ENCODE measurements at places on chromosomes 13 and 19.

GRCh38 chr19:55484593-55485438 lies at the start of gene NAT14:
TSS of gene NAT14 (plus strand) at chr19:55485188. CDS start at chr19:55485709, 521 bp downstream.
- peak; percentile 79 for DNase-seq

GRCh38 chr13:50104493-50104892 lies 89.2 kb downstream of the KCNRG start:
- no peak for DNase-seq

GRCh38 chr19:12991296-12991695 lies 4.0 kb upstream of the NFIX start:
- DNase-seq = no peak

DNA sequence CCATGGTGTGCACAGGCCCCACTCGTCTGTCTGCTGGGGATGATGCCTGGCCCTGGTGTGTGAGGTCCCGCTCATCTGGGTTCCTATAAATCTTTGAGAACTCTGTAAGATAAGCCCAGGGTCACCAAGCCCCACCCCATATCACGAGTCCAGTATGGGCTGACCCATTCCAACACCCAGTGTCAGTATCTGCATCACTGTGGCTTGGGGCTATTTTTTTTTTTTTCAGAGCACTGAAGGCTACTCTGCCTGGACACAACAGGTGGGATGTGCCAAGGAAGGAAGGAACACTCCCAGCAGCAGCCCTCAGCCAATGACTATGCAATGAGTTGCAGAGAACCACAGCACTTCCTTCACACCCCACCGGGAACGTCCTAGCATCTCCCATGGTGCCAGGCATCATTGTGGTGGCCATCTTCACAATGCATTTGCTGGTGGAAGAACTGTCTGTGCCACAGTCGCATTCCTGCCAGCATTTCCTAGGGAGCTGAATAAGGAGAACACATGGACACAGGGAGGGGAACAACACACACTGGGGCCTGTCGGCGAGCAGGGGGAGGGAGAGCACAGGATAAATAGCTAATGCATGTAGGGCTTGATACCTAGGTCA lies 83.1 kb upstream of the TSHZ3 start:
- DNase-seq = no peak

- peak; percentile 82 for DNase-seq
Observed at GRCh38 chr19:57934820-57935665, at the start of gene ZNF418. TSS of gene ZNF418 (minus strand) at chr19:57935402. CDS start at chr19:57933822, 1,580 bp downstream.

GRCh38 chr13:25677956-25678355 lies 306.2 kb downstream of the ATP8A2 start:
- DNase-seq = no peak

DNA sequence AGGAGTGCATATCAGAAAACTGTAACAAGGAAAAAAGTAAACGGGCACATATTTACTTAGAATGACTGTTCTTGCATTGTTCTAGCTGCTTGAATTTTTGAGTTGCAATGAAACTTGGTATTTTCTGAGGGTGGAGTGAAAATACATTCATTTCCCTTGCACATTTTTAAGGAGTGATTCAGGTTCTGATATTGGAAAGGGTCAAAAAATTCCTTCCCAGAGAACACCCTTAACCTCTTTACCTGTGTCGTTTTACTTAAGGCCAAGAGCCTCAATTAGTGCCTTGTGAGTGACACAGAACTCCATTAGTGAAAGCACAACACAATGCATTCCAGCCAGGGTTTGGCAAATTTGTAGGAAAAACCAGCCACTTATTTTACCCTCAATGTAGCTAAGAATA lies 2.3 kb downstream of the ITGBL1 start:
- DNase-seq = no peak

GRCh38 chr19:4556597-4557127 lies 2.8 kb downstream of the SEMA6B start:
- peak; percentile 14 for DNase-seq

DNA sequence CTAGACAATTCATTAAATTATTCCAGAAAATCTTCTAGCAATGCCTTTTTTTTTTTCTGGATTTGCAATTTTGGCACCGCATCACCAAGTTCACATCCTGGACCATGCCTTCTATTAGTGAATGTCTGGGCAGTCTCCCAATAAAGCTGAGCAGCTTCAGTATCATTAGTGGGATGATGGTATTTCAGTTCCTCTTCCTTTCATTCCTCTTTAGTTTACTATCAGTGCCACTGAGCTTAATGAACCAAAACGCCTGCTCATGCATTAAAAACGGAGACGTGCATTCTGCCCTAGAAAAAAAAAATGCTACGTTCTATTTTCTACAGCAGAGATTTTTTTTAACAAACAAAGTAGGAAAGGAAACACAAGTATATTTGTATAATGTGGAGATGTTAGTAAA lies 343.0 kb downstream of the PCDH9 start:
- no peak for DNase-seq

DNA sequence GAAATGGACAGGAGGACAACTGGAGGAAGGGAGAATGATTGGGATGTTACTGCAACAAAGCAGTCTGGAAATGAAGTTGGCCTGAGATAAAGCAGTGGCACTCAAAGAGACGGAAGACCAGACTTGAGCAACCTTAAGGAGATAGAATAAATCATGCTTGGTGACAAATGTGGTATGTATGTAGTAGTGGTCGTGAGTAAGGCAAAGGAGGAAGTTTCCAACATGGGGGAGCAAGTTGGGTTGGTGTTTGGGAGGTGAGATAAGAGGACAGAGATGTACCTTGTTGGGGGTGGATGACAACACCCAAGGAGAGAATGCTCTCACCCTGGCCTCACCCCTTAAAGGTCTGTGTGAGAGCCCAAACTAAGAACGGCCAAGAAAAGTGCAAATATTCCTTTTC lies 420.5 kb downstream of the DIAPH3 start:
- DNase-seq = no peak

DNA sequence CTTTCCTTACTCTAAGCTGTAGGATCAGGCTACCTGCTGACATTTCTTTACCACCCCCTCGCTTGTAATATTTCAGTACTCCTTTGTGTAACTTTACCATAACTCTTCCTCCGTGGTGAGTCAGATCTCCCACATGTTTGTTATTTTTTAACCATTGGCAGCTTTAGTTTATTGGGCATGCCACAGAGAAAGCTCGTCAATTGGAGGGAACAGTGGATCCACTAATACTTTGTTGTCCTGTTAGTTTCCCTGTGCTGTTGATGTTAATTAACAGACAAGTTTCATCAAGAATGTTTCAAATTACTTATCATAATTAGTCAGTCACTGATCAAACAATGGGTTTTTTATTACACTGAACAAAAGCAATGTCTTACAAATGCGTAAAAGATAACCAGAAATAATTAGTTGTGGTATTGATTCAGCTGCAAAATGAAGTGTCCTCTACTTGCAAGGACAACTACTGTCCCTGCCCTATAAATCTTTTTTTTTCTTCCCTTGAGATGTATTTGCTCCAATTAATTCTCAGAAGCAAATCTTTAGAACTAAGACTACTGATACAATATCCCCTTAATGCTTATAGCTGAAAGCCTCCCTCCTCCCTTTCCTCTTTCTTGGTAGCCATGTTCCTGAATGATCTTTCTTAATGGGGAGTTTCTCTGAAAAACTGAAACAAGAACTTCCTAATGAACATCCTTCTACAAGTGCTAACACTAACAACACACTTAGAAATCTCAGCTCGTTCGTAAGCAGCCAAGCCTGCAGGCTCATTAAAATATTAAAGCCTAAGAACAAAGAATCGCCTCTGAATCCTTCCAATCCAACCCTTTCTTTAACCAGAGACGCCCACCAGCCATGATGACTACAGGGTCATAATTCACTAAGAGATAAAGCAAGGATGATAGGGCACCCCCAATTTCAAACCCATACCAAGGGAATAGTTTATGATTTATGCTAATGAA lies 22.2 kb downstream of the EFNB2 start:
- no peak for DNase-seq

DNA sequence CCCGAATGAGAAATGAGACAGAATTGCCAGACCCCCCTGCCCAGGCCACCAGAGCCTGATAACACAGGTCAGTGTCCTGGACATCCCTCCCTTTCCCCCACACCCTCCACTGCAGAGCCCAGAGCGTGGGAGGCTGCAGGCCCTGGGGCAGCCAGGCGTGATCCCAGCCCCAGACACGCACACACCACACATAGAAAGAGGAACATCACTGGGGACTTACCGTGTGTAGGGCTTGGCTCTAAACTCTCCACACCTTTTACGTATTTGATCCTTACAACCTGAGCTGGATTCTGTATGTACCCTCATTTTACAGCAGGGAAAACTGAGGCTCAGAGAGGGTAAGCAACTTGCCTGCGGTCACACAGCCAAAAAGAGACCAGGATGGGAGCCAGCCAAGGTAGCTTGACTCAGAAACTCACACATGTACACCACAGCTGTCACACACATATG lies 334 bp upstream of the ANGPTL6 start:
- no peak for DNase-seq

GRCh38 chr13:65074248-65074647 lies 2155.9 kb downstream of the PCDH9 start:
- no peak for DNase-seq

GRCh38 chr19:16198370-16198651 lies 600 bp downstream of the AP1M1 start:
- DNase-seq = no peak

DNA sequence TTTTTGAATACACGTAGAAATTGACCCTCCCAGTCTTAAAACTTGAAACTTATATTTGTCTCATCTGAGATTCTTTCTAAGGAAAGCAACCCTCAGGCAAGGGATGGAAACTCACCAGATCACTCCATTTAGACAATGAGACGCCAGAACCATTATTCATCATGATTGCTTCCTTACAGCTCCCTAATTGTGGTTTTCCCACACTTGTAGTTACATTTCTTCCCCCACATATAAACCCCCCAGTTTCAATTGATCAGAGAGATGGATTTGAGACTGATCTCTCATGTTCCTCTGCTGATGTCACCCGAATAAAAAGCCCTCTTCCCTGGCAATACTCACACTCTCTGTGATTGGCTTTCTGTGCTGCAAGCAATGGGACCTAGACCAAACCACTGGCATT lies 197.9 kb upstream of the STARD13 start:
- no peak for DNase-seq

DNA sequence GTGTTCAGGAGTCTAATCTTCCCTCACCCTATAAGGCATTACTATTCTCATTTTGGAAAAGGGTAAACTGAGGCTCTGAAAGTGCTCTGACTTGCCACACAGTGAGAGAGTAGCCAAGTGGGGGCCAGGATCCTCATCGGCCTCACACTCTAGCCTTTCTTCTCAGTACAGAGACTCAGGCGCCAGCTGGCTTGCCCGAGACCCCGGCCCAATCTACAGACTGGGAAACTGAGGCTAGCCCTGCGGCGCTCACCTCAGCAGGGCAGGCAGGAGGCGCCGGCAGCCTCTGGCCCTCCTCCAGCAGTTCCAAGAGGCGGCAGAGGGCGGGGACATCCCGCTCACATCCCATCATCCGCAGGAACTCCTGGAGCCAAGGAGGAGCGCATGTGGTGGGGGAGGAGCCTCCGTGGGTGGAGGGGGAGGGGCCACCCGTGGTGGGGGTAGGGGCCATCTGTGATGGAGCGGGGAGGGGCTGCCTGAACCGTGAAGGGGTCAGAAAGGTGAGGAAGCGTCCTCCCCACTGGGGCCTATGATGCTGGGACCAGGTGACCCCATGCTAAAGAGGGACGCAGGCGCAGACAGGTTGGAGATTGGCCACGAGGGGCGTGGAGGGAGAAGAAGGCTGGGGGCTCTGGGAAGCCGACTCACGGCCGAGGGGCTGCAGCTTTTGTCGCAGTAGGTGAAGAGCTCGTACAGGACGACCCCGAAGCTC lies 8.7 kb upstream of the INSL3 start:
- DNase-seq = no peak

- DNase-seq = no peak
Observed at GRCh38 chr19:3224346-3225168, at the start of gene CELF5. TSS of gene CELF5 (plus strand) at chr19:3224661. CDS start at chr19:3224740, 79 bp downstream.

- DNase-seq = no peak
Observed at GRCh38 chr13:25766576-25766975, 285.2 kb downstream of the SHISA2 start.

DNA sequence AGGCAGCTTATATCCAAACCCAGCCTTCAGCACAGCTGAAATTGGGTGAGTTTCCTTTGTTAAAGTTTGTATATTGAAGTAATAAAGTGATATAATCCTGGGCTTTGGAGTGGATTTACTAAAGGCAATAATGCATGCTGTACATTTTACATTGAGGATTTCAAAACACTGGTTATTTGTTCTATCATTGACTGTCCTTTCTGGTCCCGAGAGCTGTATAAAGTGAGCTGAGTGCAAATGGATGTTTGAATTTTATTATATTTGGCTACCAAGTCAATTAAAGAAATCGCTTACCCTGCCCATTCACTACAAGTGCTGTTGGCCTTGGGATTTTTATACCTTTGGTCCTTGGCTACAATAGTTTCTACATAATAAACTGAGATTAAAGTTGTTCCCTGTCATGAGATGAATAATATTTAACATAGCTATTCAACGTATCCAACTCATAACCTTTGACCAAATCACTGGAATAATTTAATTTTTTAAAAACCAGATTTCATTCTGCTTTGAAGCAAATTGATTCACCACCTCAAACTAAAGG lies 207.9 kb downstream of the KLF5 start:
- DNase-seq = no peak

GRCh38 chr13:104809483-104809882 lies 1726.0 kb downstream of the EFNB2 start:
- peak; percentile 35 for DNase-seq

DNA sequence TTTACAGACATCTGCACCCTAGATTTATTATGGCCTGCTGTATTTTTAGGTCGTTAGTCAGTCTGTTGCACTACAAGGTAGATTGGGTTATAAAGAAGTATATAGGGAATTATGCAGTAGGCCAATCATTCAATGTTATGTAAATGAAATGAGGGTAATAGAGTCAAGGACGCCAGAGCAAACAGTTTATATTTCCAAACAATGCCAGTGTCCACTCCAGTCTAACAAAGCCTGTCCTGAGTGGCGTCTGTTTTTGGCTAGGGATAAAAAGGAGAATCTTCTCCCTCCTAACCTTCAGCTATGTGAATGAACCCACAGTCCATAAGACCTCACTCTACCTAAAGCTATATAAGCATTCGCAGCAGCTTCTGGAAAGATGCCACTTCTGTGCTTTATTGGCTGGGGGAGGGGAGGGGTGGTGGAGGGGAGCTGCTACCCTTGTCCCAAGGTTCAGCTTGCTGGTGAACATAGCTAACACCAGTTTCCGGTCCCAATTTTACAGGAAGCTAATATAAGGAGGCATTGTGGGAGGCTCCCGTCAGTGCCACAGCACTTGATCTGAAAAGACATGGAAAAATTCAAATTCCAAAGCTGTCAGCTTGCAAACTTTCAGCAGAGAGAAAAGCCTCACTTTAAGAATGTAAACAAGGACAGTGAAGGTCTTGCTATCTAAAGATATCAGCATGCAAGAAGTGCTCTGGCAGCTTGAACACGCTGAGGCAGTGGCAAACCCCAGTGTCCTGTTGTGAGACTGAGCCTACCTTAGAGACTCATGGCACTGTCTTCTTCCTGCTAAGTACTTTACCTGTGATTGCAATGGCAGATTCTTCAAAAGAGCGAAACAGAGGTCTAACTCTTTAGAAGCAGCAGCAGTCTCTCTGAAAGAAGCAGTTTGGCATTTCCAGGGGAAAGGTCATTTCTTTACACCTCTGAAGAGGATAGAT lies 369.9 kb downstream of the PCDH9 start:
- no peak for DNase-seq
